NCI-H524 (cell line): ENCODE measurements at places on chromosomes 7 and 10.

DNA sequence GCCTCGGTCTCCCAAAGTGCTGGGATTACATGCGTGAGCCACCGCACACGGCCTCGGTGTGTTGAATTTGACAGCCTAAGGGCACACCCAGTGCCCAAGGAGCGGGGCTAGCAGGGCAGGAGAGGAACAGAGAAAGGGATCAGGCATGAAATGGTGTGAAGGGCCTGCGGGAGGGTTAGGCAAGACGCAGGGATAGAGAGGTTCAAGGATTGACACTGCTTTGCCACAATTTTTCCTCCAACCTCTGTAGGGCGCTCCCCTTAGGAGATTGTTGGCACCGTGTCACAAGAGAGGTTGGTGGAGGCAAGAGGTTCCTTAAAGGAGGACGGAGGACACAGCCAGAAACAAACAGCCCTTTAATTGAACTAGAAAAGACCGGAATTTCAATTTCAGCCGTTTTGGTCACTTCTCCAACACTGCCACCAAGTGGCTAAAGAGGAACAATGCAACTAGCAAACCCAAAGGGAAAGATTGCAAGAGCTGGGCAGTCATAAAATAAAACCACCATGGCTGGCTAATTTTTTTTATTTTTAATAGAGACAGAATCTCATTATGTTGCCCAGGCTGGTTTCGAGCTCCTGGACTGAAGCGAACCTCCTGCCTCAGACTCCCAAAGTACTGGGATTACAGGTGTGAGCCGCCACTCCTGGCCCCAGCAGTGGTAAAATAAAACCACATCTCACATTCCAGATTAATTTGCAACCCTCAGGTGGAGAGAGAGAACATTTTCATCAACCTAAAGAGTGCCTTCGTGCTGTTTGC lies 6.9 kb upstream of the CREB3L2 start:
- DNase-seq = peak; percentile 13

- no peak for DNase-seq
Observed at GRCh38 chr7:31513790-31514189, at the start of gene ITPRID1. Gene ITPRID1, plus strand, starts transcription at chr7:31514090. Its CDS starts 38,935 bp downstream, at chr7:31553025.

DNA sequence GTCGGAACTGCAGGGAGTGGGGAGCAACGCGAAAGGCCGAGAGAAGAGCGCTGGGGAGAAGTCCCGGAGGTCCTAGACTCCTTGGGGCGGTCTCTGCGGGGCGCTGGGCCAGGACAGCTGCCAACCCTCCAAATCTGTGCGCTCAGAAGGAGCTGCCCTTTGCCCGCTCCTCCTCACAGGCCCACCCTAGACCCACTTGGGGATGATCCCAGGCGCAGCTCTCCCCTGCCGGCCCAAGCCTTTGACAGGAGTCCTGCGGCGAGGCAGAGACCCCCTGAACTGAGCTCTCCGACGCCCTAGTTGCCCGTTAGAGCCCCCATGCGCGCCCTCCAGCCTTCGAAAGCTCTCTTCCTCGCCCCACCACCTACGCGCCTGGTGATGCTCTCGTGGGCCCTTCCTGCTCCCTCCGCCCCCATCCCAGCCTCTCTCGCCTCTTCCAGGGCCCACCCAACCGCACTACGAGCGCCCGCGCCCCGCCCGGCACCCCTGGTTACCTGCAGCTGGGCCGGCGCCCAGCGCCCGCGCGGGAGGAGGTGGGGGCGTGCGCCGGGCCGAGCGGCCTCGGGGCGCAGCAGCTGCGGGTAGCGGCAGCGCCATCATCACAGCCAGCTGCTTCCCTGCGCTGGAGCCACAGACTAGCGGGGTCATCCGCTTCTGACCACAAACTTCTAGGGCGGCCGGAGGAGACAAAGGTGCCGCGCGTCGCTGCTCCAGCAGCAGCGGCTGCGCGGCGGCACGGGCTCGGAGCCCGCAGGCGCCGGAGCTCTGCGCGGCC lies 353.4 kb downstream of the DNAJB6 start:
- peak; percentile 30 for DNase-seq

GRCh38 chr7:36690514-36691187 lies 33.6 kb downstream of the AOAH start:
- DNase-seq = no peak

DNA sequence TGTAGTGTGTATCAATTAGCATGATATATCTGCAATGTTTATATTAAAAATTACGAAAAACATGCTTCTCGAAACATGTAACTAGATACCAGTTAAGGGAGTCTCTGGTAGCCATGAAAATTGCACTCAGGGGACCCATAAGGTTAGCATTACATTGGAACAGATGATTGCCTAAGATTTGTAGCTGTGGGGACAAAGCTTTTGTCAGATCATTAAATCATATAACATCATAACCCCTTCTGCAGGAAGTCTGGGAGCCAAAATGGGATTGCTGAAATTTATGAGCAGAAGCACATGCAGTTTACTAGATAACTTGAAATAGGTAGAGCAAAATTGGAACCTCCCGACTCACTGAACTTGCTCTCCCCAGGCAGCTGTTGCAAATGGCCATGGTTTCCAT lies 235.0 kb upstream of the IGFBP3 start:
- peak; percentile 36 for DNase-seq

DNA sequence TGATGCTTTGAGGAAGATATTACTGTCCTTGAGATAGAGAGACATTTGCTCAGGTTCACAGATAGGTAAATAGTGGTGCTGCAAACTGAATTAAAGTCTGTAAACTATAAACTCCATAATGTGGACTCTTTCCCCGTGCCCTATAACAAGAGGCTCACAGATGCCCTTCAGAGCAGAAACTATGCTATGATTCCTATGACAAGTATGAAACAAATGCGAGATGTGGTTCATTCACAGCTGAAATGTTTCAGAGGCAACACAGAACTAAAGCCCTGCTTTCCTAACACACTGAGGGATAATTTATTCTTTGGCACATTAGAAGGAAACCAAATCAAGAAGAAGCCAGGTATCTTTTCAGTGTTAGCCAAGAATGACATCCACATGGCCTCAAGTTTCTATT lies 13.4 kb downstream of the CHUK start:
- DNase-seq = no peak

- no peak for DNase-seq
Observed at GRCh38 chr10:66747451-66747850, 178.4 kb upstream of the LRRTM3 start.

GRCh38 chr10:34658934-34659333 lies 156.2 kb downstream of the PARD3 start:
- no peak for DNase-seq

DNA sequence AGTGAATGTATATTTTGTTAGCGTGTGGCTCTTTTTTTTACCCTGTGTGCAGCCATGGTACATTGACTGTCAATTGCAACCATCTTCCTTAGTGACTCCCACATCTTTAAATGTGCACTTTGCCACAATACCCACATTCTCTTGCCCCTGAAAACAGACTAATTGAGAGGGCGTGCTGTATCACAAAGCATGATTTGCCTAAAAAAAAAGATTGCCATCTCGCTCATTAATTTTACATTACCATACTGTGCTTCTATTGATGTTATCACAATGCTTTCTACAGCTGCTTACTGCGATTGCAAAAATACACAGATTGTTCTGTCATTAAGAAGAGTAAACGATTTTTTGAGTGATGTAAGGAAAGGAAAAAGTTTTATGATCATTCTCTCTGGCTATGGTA lies 613.1 kb upstream of the NRP1 start:
- no peak for DNase-seq

DNA sequence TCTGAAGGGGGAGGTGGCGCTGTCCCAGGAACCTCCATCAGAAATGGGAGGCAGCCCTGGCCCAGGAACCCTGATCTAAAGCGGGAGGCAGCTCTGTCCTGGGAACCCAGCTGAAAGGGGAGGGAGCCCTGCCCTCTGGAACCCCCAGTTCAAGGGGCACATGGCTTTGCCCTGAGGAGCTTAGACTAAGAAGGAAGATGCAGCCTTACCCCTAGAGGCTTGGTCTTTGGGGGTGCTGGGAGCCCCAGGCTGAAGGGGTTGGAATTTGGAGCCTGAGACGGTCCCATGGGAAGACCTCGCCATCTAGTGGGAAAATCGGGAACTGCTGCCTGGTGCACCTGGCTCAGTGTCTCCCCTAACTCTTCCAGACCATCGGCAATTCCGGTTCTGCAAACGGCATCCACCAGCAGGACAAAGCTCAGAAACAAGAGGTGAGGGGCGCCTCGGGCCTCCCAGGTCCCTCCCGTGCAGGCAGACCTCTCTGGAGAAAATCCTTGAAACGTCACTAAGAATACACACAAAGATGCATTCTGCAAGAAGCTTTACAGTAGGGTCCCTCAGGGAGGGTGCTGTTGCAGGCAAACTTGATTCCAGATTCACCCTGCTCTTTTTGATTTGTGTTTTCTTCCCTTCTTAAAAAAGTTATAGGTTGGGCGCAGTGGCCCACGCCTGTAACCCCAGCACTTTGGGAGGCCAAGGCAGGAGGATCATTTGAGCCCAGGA lies 52.4 kb upstream of the GTF2IRD1 start:
- DNase-seq = peak; percentile 47

GRCh38 chr7:115327326-115327725 lies 405.4 kb downstream of the MDFIC start:
- no peak for DNase-seq

DNA sequence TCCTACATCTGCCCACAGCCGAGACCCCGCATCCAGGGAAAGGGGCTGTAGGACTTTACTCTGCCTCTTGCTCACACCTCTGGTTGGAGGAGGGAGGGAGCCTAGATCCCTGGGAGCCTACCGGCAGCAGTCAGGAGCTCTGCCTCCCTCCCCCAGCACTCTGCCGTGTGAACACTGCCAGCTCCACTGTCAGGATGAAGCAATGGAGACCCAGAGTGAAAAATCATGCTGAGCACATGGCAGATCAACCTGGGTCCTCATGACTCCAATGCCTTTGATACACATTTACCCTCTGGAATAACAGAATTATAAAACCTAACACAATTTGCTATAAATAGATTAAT lies 477.7 kb downstream of the TNS3 start:
- no peak for DNase-seq

DNA sequence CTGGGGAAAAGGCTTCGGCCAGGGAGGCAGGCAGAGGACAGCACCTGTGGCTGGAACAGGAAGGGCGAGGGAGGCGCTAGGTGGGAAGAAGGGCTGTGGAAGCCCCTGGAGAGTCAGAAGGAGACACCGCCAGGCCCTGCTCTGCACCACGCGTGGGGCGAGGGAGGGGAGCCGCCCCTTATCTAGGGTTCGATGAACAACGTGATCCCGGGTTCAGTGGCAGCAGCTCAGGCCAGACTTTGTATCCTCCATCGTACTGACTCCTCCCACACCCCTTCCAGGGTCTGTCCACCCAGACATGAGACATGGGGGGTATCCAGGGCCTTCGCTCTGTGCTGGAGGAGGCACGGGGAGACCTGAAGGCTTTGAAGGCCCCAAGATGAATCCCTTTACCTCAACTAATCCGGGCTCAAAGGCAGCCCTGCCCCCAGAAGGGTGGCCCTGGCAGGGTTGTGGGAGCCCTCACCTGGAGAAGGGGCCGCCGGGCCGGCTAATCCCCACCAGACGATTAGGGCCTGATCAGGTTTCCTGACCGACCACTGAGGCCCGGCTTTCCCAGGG lies 110.8 kb downstream of the PDGFA start:
- DNase-seq = peak; percentile 48

DNA sequence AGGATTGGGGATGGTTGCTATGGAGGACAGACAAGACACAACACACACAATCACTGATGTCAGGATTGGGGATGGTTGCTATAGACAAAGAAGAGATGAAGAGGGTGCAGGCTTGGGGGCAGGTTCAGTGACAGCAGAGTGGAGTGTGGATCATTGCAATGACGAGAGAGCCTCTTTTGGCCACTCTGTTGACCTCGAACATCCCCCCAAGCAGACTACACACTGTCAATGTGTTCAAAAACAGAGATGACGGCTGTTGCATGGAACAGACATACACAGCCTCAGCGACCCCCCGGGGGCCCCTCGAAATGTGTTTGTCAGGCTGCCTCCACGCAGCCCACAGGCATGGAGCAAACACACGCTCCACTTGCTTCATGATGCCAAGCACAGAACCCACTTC lies 133.0 kb downstream of the PTPRN2 start:
- DNase-seq = no peak

DNA sequence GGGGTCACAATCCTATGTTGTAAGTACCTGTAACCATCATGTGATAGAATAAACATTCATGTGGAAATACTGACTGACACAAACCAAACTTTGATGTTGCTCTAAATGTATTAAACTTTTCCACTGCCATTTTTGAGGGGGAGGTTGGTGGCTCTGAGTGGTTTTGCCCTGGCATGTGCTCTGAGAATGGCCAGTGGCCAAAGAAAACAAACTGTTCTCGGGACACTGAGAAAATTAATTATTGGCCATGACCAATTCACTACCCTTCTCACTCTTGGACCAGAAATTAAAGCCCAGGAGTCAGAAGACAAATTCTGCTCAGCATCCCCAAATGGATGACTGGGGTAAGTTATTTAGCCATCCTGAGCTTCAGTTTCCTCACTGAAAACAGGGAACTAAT lies 195.9 kb downstream of the XPNPEP1 start:
- no peak for DNase-seq

DNA sequence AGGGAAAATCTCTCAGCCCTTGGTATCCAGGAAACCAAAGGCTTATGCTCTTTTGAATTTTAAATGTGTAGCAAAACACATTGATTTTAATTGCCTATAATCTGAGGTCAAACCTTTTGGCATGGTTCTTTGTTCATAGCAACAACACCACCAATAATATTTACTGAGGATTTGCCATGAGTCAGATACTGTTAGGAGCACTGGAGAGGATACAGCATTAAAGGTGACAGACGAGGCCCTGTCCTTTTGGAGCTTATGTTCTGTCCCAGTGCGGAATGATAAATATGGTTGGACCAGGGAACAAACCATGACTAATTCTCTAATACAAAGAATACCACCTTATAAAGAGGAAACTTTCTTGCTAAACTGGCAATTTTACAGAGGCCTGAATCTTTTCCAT lies 176.6 kb downstream of the CTNNA3 start:
- no peak for DNase-seq

DNA sequence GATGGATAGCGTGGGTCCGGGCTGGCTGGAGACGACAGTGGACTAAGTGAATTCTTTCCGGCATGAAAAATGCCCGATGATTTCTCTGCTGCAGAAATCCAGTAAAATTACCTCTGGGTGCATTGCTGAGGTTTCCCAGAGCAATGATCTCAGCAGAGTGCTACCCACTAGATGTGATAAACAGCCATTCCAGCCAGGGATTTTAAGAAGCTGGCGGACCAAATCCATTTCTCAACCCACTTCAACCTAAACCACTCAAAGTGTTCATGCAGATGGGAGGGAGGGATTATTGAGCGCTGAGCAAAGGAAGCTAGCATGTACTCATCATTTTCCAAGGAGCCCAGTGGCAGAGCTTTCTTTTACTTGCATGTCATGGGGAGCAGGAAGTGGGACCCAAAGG lies 116.7 kb downstream of the PRKCQ start:
- peak; percentile 1 for DNase-seq

DNA sequence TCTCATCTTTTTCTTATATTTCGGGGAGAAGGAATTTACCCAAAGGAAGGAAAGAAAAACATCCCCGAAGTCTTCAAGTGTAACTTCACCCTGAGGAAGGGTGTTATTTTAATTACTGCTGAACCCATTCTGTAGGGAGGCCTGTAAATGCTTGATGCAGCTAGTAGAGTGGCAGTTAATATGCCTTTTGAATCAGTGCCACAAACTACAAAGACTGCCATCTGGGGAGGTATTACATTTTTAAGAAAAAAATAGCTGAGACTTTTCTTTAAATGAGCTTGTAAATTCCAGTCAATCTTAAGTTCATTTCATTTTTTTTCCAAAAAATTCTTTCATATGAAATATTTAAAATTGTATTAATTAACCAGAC lies 233.1 kb upstream of the FERD3L start:
- DNase-seq = peak; percentile 28
